Inflammatory macrophage treated with lipopolysaccharide for 1 hour (primary cell): ENCODE measurements at places on chromosomes 1 and 21.
A peak's percentile ranks its signal among the peaks of the same experiment; 100 is the strongest.

- DNase-seq: peak; percentile 65
Observed at GRCh38 chr1:236332092-236332758, 50.5 kb upstream of the ERO1B start.

- peak; percentile 85 for DNase-seq
Observed at GRCh38 chr1:156090840-156091188, 8.5 kb upstream of the MEX3A start.

DNA sequence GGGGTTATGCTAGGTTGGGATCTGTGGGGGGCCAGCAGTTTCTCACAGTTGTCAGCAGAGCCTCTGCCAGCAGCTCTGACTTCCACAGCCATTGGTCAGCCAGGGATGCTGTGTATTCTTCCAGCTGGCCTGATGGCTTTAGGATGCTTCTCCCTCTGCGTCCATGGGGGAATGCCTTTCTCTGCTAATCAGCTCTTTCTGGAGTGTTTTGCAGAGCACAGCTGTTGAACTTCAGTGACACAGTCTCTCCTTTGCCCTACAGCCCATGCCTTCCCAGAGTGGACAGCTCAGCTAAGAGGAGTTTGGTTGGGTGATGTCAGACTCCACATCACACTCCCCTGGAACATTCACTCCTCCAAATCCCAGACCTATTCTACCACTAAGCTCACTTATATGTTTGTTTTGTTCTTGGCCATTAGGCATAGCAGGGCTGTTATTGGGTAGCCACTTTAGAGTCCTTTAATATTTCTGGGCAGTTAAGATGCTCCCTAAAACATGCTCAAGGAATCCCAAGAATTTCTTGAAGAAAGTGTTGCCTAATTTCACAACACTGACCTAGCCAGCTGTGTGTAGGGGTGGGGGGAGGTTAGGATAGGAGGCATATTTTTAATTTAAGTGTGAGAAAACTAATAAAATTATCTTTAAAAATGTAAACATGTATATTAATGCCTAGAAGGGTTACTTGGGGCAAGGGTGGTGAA is 75.3 kb upstream of the KIAA0040 start:
- DNase-seq: no peak

- DNase-seq: no peak
Observed at GRCh38 chr1:57894315-57894714, 470.5 kb upstream of the DAB1 start.

- DNase-seq: no peak
Observed at GRCh38 chr1:18237371-18237770, 129.8 kb downstream of the IGSF21 start.

DNA sequence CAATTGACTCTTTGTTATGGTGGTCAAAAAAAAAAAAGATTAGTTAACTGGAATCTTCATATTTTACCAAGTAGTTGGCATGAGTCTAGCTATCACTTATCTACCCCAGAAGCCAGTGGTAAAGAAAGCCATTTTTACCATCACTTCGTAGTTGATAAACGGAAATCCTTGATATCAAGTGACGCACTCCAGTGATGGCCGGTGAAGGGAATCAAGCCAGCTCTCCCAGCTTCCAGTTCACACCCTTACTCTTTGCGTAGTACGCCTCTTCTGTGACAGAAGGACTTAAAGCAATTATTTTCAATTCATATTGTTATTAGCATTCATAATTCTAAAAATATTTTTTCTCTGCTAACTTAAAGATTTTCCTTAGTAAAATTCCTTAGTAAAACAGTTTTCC is 447.9 kb downstream of the GPATCH2 start:
- no peak for DNase-seq

DNA sequence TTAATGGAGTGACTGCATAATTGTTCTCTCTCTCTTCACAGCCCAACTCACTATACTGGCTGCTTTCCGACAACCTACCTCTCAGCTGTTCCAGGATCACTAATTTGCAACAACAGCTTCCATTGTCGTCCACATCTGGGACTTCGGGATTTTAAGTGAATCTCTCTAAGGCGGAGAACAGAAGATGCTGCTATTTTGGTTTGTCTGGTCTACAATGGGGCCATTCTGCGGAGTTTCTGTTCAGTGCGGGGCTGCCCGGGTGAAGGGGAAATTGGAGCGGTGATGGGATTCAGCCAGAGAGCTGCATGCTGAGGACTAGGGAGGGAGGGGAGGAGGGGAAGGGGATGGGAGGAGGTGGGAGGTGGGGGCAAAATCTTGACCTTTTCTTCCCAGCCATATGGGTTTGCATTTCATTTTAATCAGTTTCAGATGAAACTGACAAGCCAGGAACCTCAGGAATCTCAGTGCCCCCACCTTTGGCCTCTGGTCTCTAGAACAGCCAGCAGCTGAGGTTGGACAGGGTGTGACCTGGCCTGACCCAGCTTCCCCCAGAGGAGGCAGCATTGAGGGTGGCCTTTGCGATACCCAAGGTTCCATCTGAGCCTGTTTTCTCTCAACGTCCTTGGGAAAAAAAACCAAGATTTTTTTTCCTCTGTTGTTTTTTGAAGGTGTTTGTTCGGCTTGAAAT is 6.9 kb upstream of the SRP9 start:
- no peak for DNase-seq

GRCh38 chr1:151524736-151525135 is 13.5 kb downstream of the CGN start:
- no peak for DNase-seq

DNA sequence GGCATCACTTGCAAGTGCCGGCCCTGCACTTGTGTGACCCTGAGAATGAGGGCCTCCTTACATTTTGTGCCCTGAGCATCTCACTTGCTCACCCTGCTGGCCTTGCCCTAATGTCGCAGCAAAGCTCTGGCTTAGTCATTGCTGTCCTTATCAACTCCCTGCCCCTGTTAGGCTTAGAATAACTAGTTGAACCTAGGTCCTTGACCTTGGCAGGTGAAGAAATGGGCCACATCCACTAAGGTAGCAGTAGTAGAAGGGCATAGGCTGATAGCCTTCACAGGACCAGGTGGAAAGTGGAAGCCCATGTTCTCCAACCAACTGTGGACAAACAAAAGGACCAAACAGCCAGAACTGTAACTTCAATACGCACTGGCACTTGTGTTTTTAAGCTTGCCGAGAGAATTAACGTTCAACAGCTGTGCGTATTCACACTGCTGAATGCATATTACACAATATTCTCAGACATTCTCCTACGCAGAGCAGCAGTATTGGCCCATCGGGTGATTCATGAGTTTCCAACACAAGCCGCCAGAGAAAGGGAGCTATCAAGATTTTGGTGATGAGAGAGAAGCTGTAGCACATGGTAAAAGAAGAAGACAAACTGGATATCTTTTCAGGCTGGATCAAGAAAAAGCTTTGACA is 27.7 kb upstream of the PTGFRN start:
- peak; percentile 93 for DNase-seq

DNA sequence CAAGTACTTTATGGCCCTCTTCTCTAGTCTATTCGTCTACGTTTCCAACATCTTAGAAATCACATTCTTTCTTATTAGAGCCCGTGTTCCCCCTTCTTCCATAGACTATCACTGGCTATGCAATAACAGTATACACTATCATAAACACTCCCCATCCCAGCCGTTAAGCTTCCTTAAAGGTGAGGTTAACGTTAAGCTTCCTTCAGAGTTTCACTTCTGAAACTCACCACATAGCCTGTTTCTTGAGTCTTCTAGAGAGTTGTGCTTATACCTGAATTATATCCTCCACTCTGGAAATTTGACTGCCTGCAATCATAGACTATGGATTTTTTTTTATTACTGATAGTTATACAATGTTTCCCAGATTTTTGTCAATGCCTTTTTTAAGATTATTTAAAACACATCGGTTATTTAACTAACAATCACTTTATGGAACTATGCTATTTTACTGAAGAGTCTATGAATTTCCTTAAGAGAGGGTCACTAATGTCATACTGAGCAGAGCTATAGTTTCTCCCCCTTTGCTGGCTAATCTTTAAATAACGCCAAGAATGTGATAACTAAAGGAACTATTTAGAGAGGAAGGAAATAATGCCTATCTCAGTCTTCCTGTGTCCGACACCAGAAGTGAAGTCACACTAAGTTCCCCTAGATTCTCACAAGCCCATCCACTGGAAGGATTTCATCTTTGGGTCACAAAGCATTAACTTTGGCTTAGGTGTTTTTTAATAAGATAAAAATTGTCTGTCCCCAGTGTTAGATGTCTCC is 16.8 kb downstream of the FCER1A start:
- DNase-seq: no peak

GRCh38 chr1:32208469-32208868 is 420 bp upstream of the DCDC2B start:
- no peak for DNase-seq

- no peak for DNase-seq
Observed at GRCh38 chr1:11707621-11708276, 16.2 kb downstream of the DRAXIN start.

DNA sequence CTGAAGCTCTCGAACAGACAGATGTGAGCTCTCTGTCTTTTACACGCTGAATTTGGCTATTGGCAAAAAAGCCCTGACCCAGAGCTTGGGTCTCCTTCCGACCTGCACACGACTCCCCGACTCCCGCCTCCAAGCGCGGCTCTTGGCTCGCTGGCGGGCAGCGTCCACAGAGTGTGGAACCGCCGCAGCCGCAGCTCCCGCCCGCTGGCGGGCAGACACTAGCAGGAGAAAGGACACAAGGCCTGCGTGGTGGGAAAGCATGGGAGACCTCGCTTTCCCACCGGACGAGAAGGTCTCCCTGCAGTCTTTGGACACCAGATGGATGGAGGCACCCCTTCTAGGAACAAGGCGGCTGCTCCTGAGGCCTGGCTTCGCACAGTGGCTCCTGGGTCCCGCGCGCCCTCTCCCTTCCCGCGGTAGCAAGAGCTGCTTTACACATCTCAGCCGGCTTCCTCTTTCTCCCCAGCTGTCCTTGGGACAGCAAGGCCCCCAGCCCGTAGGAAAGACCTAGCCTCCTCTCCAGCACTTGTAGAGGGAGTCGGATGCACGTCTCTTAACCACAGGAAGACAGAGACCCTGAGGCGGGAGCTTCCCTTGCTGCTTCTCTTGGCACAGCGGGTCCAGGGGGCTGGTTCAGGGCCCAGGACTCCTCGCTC is 92.1 kb downstream of the PRKAB2 start:
- no peak for DNase-seq

- DNase-seq: no peak
Observed at GRCh38 chr1:43951021-43951985, 4.6 kb downstream of the IPO13 start.

DNA sequence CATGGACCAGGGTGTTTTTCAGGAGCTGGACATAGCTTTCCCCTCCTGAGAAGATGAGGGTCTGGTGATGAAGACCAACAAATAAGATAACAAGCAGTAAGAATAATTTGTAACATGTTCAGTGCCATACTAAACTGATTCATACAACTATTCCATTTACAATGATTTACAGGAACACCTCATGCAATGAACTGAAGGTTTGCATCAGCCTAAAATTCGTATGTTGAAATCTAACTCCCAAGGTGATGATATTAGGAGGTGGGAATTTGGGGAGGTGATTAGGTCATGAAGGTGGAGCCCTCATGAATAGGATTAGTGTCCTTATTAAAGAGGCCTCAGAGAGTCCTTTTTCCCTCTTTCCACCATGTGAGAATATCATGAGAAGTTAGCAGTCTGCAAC is 15.9 kb upstream of the NIBAN1 start:
- no peak for DNase-seq

- no peak for DNase-seq
Observed at GRCh38 chr1:79371802-79372201, 365.3 kb upstream of the ADGRL4 start.

DNA sequence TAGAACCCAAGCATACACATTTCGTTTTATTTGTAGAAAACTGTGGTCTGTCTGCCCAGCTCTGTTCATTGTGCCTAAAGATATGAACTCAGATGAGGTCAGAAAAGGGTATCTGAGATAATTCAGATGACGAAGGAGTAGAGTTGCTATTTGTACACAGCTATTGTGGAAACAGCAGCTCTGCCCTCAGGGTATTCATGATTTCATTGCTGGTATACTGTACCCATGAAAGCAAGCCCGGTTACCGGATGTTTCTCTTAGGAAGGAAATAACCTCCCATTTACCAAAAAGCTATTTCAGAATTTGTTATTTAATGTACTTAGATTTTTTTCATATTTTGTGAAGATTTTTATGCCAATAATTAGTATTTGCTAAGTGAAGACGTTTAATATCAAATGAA is 37.8 kb downstream of the SMAP2 start:
- no peak for DNase-seq

DNA sequence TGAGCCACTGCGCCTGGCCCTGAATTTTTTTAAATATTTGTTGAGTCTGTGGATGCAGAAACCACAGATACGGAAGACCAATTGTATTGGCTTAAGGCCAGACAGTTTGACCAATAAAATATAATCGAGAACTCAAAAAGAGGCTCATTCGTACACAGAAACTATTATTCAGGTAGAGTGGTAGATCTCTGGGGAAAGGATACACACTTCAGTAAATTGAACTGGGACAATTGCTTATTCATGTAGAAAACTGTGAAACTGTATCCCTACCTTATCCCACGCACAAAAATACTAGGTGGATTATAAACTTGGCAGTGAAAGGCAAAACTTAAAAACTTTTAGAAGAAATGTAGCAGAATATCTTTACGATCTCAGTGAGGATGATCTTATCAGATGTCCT is 25.0 kb upstream of the SHE start:
- DNase-seq: no peak
